Psoas muscle (tissue), 8 donors: ENCODE measurements at places on chromosomes 11 and 22. TPM values are rescaled to one million over a fixed set of nuclear protein-coding genes. Genes with fewer than 3 reads are reported as not detected.

GRCh38 chr11:133906241-133906640 is 50.5 kb downstream of the IGSF9B start:
- DNase-seq, result no peak

The NRGN gene
- 0.89 TPM for total RNA-seq

The OPCML gene
- total RNA-seq, result not detected

The PACSIN3 gene
- total RNA-seq, result 210 TPM

GRCh38 chr11:134847083-134847715 is 435.2 kb upstream of the B3GAT1 start:
- no peak for DNase-seq

The FIBIN gene
- 3.0 TPM for total RNA-seq

GRCh38 chr11:120221115-120221752 is 10.4 kb downstream of the OAF start:
- DNase-seq, result no peak

- no peak for DNase-seq
Observed at GRCh38 chr11:87491381-87491780, 453.6 kb downstream of the TMEM135 start.

The NXPE2 gene
- 0.30 TPM for total RNA-seq

DNA sequence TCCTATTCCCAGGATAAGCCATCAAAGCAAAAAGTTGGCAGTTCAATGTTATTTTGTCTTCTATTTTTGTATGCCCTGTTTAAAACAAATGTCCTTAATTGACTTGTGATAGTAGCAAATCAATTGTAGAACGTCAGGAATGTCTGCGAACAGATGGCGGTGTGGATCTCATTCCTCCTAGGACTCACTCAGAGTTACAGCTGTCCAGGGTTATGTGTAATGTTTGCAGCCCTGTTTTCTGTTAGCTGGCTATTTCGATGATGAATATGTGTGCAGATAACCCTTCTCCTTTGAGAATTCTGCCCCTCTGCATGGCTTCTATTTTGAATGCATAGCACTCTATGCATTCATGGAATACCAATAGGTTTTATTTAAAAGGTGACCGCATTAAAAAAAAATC is 1248.0 kb upstream of the CNTN5 start:
- DNase-seq, result no peak

The CSF2RB gene
- 1.3 TPM for total RNA-seq

DNA sequence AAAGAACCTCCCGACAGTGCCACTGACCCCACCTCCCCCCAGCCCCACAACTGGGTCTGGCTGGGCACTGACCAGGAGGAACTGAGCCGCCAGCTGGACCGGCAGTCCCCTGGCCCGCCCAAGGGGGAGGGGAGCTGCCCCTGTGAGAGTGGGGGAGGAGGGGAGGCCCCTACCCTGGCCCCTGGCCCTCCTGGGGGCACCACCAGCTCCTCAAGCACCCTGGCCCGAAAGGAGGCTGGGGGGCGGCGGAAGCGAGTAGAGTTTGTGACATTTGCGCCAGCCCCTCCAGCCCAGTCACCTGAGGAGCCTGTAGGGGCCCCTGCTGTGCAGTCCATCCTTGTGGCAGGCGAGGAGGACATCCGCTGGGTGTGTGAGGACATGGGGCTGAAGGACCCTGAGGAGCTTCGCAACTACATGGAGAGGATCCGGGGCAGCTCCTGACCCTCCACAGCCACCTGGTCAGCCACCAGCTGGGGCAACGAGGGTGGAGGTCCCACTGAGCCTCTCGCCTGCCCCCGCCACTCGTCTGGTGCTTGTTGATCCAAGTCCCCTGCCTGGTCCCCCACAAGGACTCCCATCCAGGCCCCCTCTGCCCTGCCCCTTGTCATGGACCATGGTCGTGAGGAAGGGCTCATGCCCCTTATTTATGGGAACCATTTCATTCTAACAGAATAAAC is 12.3 kb downstream of the TMEM132A start:
- DNase-seq, result no peak

- peak; percentile 13 for DNase-seq
Observed at GRCh38 chr11:1202154-1202775, 20.6 kb upstream of the MUC5B start.

The FOLR1 gene
- 0.36 TPM for total RNA-seq

GRCh38 chr11:63448646-63449045 is 42.3 kb downstream of the PLAAT5 start:
- DNase-seq, result no peak
